Stimulated activated CD4-positive, alpha-beta T cell treated with anti-CD3 and anti-CD28 coated beads, Interleukin-4, amount 100 ng/mL, for 48 hours (primary cell): ENCODE measurements at places on chromosomes 5 and 9.

DNA sequence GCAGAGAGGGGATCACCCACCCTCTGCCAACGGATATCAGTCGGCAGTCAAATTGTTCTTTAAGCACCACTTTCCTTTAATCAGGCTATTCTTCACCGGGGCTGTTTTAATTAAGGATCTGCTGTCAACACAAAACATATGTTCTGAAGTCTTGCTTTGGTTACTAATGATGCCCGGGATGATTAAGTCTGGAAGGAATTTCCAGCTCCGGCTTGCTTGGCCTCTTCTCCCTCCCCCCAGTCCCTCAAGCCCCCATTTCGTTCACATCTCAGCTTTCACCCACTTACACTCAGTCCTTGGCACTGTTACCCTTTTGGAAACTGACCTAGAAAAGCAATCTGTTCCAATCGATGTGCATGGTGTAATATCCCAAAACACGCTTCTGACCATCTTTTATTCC, 74.7 kb downstream of the MSX2 start:
- no peak for DNase-seq

DNA sequence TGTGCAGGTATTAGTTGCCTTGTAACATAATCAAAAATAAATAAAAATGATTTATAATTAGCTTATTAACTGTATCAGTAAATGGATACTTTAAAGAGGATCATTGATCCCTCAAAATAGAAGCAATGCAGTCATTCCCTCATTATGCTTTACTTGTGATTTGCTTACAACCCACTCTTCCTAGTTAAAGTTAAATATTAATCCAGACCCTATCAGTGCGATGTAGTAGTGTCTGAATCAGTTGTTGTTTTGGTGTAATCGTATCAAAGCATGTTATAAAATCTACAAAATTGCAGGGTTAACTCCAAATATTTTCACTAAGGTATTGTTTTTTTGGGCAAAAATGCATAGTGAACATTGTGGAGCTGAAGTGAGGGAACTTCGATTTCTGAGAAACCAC, 17.6 kb downstream of the TENT4A start:
- DNase-seq: no peak

GRCh38 chr5:139272471-139273321, 20.8 kb upstream of the MATR3 start:
- no peak for DNase-seq

DNA sequence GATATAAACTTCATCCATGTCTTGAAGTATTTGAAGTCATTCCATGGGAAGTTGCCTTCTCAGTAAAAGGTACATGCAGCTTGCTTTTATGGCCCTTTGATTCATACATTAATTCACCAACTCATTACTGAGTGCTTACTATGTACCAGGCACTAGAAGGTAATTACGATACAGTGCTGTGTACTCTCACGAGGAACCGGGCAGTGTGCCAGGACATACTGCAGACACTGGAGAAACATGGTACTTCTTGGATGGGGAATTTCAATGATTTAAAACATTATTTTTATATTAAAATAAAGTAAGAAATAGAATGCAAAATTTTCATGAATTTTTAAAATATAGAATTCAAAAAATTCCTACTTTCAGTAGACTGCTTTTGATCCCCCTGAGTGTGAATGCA, 71.4 kb upstream of the WDR41 start:
- DNase-seq: no peak

- DNase-seq: no peak
Observed at GRCh38 chr9:11708899-11709298, 984.3 kb upstream of the TYRP1 start.

DNA sequence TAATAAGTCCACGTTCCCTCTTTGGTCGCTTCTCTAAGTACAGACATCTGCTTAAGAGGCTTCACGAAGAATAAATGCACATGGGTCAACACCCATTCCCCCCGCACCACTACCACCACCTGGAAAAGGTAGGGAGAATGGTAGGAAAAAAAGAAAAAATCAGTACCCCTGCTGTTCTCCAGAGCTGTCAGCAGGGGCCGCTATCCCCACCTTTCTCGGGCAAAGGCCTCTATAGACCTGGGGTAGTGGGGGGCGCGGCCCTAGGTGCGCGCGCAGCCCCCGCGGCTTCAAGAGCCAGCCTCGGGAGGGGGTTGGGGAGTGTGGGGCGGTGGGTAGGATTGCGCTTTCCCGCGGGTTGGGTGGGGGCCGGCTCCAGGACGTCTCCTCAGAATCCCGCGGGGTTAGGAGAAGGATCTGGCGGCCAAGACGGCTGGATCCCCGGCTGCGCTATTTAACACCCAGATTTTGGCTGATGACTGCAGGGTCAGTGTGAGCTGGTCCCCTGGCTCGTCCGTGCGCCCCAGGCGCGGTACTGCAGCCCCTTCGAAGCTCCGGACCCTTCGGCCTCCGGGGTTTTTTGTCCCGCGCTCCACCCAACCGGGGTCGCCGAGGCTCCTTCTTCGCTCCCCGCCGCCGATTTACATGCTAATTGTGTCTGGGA, 1.6 kb upstream of the SEMA6A start:
- no peak for DNase-seq

DNA sequence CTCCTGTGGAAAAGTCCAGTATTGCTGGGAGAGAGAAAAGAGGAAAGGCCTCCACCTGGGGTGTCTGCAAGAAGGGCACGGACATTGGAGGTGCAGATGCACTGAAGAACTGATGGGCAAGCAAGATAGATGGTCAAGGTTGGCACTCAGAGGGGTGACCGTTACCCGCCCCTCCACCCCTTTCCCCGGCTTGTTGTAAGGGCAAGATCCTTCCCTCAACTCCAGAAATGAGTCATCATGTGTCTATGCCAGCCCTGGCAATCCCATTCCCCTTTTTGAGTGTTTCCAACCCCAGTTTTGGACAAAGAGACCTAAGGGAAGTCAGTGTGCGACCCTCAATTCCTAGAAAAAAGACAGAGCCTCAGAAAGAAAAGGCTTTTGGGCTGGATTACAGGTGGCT, 34.9 kb upstream of the ATP6V1G1 start:
- DNase-seq: no peak

GRCh38 chr9:129640086-129640870, 1.7 kb downstream of the ASB6 start:
- no peak for DNase-seq

DNA sequence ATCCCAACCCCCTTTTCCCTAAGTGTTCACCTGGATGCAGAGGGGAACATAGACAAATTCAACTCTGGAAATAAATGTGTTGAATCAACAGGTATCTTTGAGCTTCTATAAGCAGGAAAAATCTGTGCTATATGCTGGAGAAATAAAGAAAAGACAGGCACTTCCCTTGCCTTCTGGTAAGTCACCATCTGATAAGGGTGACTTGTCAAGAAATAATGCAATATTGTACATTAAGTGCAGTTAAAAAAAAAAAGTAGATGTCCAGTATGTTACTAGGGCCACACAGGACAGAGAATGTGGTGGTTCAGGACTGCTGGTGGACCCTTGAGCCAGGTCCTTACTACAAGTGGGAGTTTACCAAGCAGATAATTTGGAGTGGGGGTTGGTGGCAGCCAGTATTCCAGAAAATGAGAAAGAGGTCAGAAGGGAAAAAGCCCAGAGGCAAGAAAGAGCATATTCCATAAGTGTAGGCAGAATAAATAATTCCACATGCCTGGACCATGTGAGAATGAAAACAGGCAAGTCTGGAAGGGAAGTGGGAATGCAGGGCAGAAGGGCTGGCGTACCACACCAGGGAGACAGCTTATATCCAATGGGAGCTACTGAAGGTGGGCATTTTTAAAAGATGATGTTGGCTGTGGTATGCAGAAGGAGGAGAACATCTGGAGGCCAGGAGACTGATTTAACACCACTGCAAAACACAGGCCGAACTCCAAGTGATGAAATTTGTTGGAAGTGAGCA, 209.9 kb downstream of the SEMA5A start:
- no peak for DNase-seq

DNA sequence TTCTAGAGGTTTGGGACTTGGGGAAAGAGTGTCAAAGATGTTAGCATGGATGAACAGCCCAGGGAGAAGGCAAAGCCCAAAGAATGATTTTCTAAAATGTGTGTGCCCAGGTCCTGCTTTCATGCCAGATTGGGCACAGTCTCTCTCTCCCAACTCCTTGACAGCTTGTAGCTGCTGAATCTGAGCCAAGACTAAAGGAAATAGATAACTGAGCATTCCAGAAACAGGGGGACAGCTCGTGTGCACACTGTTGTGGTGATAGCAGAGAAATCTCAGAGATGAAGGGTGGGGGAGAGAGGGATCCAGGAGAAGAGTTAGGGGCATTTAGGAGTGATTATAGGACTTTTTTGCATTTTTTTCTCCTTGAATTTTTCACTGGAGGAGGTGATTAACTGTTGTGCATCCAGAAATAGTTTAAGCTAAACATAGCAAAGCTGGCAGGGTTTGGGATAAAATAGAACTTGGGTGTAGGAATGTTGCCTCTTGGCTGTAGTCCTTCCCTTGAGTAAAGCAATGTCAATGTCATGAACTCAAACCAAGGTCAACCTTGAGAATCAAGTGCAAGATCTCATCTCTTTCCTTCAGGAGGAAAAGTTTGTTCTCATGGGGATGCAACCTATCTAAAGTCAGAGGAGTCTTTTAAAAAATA, 245.9 kb downstream of the SH3GL2 start:
- no peak for DNase-seq

- no peak for DNase-seq
Observed at GRCh38 chr9:38652044-38652443, 31.6 kb upstream of the ANKRD18A start.

- no peak for DNase-seq
Observed at GRCh38 chr5:171678646-171679045, 107.0 kb upstream of the SMIM23 start.

DNA sequence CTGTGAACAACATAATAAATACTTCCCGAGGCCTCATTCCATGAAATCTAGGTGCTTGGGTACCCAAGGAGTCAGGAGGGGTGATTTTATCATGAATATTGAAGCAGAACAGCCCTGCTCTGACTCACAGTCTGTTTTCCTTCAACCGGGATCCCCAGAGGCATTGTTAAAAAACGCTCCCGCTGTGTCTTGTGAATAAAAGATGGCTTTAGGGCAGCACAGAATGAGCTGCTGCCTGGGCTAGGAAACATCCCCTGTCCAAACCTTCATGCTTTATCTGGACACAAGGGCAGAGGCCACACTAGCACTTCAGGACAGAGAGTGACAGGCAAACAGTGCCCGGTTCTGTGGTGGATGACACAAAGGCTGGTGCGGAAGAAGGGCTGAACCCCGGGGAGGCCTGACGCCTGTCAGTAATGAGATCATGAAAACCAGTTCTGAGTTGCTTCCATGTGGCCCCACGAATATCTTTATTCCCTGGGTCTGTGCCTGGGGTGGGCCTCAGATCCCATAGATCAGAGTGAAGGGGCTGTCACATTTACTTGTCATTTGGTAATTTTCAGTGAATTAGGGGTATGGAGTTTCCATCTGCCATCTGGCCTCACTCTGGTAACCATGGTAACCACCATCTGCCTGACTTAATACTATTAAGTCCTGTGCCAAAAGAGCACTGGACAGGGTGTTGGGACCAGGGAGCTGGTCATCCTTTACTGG, 2.6 kb downstream of the IGFBPL1 start:
- DNase-seq: no peak

DNA sequence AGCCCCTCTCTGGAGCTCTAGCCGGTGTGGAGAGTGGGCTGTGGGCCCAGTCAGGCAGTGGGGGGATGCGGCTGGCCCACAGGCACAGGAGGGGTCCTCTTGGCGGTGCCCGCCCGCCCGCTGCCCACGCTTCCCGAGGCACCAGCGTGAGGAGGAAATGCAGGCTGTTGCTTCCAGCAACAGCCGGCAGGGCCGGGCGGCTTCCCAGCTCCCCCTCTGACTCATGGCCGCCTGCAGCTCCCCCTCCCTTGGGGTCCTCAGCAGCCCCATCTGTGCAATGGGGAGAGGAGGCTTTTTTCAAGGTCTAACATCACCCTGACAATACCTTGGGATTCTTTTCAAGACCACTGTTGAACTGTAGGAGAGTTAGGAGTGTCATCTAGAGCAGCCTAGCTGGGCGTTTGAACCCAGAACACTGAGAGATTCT, 10.4 kb downstream of the CXXC5 start:
- DNase-seq: no peak

GRCh38 chr9:96874947-96875460, 20.7 kb upstream of the ZNF782 start:
- DNase-seq: no peak

GRCh38 chr9:7862170-7862569, 62.6 kb upstream of the DMAC1 start:
- DNase-seq: no peak

DNA sequence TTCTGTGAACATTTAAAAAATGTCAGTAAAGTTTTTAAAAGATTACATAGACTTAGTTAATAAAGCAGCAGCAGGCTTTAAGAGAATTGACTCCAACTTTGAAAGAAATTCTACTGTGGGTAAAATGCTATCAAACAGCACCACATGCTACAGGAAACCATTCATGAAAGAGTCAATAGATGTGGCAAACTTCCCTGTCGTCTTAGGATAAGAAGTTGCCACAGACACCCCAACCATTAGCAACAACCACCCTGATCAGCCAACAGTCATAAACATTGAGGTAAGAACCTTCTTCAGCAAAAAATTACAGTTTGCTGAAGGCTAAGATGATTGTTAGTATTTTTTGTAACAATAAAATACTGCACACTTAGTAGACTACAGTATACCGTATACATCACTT, 278.2 kb downstream of the CSNK1G3 start:
- DNase-seq: no peak

- no peak for DNase-seq
Observed at GRCh38 chr5:53037141-53037859, 48.1 kb downstream of the ITGA2 start.

DNA sequence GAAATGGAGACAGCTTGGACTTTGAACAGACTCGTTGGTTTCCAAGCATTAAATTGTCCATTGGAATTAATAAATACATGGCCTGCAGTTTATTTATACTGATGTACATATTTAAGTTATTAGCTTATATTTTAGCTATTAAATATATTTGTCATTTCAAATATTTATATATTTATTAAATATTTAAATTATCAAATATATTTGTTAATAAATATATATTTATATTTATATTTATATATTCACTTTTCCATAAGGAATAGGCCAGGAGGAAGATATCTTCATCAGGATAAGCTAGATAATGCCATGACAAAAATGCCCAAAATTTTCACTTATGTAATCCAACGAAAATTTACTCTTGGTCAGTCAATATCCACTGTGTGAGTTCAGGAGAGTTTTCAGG, 229.9 kb downstream of the ZNF608 start:
- no peak for DNase-seq

DNA sequence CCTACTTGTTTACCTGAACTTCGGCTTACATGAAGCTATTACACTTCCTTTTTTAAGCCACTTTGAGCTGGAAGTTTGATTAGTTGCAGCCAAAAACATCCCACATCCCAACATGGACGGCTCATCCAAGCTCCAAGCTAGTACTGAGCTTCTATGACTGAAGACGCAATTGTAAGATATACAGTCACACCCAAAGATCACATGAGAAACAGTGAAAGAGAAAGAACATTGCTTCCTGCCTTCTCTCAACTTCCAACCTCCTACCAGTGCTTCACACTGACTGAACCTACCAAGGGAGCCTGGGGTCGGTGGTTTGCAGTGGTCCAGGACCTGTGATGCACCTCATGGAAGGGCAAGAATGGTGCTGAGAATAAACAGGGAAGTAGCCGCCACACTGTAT, 27.4 kb upstream of the ADRA1B start:
- no peak for DNase-seq

GRCh38 chr5:163506726-163507125, 1.3 kb downstream of the MAT2B start:
- no peak for DNase-seq

- DNase-seq: no peak
Observed at GRCh38 chr9:104780796-104781395, 17.0 kb downstream of the NIPSNAP3B start.
